Left lung (tissue), 14 donors: ENCODE measurements at places on chromosomes 11 and 22.

DNA sequence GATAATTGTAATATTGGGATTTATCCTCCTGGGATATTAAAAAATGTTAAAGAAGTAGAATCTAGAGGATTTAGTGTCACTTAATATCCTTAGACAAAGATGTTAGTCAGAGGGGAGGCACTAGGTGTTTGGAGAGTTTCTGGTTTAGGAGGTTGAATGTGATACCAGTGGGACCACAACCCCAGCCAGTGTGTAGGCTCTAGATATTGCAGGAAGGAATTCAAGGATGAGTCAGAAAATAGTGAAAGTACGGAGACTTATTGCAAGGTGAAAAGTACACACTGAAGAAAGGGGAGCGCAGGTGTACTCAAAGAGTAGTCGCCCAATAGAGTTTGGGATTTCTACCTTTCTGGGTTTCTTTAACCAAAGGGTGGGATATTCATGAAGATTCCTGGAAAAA, 5.7 kb upstream of the TMEM41B start:
- no peak for DNase-seq

- DNase-seq: no peak
Observed at GRCh38 chr22:35375031-35375430, 5.9 kb upstream of the HMOX1 start.

DNA sequence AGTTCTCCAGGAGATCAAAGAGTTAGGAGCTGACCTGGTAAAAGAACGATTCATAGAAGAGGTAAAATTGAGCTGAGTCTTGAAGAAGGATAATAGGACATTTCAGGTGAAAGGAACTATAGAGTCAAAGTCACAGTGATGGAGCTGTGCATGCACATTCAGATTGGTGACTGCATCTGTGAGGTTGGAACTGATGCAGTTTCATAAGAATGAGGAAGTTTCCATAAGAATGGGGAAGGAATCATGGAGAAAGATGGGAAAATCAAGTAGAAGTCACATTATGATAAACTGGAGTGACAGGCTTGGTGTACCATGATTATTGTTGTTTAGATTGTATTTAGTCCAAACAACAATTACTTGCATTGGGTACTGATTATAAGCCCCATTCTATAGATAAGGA, 232.2 kb downstream of the FAM76B start:
- no peak for DNase-seq

DNA sequence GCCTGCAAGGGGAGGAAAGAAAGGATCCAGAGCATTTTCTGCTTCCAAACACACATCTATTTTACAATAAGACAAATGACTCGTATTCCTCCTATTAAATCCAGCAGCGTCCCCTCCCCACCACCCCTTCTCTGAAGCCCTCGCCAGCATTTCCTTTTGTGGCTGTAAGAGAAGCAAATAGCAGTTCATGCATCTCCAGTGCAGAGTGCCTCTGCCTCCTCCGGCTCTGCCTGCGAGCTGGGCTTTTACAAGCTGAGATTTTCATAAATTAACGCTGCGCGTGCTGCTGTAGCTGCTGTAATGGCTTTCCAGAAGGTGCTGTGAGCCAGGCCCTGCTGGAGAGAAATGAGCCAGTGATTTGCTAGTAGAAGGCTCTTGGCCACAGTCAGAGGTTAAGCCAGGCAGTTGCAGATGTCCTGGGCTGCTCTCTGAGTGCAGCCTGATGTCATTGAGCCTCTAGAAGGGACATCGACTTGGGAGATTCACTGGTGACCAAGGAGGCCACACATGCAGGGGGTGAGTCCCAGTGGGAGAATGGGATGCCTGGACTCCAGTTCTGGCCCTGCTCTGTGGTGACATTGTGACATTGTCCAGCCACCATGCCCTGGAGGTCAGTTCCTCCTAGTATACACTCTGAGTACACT, 134.5 kb upstream of the NAV2 start:
- peak; percentile 66 for DNase-seq

GRCh38 chr11:117823294-117823945, 1.1 kb downstream of the FXYD2 start:
- peak; percentile 46 for DNase-seq

- DNase-seq: no peak
Observed at GRCh38 chr22:49737101-49737551, 90.5 kb downstream of the BRD1 start.

DNA sequence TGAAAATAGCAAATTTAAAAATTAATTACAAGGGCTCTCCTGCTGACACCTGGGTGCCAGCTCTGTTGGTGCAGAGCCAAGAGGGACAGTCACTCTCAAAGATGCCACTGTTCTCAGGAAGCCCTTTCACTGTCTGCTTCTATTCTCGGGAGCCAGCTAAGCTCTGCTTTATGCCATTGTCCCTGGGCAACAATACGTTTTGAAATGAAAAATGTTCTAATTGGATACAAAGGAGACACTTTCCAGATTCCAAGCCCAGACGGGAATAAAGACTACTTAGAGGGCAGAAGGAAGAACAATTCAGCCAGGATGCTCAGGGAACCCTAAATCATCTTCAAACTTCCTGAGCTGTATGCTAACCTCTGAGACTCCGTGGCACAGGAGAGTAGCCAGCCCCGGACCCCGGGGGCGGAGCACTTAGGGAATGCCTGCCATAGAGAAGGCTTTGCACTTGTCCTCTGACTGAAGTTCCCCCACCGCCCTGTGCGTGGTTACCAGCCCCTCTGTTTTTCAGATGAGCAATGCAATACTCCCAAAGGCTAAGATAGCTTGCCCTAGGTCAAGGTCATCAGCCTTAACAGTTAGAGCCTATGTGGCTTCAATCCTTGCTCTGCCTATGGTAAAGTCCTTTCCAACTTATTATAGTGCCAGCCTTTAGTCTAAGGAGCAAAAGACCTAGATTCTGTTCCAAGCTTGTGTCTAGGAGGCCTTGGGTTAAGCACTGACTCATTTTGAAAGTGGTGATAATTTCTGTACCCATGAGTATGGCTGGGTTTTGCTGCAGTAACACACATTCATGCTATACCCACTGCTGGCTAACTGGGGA, 150.9 kb downstream of the CACNA1I start:
- no peak for DNase-seq

DNA sequence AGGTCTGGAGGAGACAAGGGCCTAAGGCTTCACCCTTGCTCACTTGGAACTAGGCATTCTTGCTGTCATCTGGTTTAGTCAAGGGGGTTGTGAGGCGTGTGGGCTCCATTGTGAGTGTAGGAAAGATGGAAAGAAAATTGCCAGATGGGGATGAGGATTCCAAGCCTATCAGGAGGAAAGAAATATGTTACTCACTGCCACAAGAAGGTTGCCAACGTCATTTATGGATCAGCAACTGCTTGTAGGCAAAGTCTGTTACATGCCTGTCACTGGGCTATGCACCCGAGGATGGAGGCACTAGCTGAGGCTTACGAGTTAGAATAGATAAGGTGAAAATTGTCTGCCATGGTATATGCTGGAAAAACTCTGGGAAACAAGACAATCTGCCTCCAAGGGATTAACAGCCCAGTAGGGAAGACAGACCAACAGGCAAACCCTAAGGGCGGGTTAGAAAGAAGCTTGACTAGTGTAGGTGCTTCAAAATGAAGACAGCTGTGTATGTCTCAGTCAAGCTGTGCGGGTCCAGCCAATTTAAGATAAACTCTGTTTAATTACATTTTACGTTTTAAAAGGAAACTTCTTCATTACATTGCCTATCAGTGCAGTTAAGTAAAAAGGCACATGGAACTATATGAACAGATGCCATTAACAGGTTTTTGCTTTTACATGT, 47.4 kb downstream of the SNX19 start:
- no peak for DNase-seq

DNA sequence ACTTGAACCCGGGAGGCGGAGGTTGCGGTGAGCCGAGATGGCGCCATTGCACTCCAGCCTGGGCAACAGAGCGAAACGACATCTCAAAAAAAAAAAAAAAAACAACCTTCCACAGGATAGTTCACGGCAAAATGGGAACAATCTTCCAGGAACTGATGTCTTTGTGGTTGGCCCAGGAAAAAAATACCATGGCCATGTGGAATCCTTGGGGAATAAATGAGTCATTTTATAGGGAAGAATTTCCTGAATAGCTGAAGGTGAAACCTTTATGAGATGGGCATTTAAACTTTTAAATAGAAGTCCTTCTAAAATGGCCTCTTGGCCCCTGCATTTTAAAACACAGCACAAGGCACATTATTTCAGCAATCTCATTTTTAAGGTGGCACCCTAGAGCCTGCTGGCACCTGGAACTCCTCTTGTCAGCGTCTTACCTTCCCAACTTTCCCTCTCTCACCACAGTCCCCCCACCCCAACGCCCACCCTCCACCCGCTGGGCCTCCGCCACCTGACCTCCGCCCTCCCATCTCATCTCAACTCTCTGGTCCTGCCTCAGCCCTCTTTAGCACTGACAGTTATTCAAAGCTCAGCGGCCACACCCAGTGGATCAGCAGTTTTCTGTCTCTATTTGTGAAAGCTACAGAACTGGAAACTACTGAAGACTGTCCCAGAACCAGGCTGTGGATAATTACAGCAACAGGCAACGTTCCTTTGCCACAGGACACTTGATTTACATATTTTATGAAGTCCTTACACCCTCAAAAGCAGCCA, 43.1 kb downstream of the SCGB1A1 start:
- DNase-seq: no peak

DNA sequence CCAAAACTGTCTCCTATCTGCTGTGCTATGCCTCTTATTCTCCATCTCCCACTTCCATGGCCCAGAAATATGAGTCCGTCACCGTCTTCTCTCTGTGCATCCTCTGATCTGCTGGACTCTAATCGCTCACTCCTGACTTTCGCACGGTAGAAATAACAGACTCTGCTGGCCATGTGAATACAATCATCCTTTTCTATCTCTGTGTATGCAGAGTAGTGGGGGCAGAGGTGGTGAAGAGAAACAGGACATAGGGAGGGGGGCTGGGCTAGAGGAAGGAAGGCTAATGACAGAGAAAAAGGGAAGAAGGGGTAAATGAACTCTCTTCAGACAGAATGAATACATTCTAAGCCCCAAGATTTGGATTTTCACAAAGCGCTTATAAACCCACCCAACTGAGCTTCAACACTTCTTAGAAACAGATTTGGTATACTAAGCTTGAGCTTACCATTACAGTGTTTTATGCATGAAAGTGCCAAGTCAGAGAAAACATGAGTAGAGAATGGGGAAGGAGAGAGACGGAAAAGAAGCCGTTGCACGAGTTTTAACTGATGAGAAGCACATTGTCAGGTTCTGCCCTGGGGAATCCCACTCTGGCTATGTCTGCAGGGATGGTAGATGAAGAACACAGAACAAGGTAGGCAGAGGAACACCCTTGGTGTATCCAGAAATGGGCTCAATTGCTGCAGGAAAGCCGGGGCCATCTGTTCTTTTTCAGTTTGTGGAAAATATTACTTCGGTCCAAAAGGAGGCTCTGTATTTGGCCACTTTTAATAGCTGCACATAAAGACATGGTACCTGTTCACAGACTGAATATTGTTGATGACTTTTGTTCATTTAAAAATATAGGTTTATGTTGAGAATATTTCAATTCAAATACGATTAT, 324.7 kb downstream of the ETS1 start:
- DNase-seq: no peak

GRCh38 chr11:31361743-31362142, 7.8 kb downstream of the DCDC1 start:
- no peak for DNase-seq

DNA sequence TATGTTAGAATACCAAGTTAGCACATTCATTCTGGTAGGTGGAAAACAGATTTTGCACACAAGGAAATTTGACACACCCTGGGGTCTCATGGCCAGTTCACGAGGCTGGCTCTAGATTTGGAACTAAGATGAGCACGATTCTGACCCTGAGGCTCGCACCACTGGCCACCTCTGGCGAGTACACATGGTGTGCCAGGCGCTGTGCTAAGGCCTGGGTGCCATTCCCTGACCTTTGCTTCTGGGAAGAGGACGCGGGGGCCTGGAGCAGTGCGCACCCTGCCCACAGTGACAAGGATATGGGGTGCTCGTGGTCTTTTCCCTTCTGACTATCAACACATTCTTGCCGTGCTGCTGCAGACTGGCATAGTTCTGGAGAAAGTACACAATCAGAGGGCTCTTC, 29.5 kb upstream of the DMC1 start:
- DNase-seq: no peak

DNA sequence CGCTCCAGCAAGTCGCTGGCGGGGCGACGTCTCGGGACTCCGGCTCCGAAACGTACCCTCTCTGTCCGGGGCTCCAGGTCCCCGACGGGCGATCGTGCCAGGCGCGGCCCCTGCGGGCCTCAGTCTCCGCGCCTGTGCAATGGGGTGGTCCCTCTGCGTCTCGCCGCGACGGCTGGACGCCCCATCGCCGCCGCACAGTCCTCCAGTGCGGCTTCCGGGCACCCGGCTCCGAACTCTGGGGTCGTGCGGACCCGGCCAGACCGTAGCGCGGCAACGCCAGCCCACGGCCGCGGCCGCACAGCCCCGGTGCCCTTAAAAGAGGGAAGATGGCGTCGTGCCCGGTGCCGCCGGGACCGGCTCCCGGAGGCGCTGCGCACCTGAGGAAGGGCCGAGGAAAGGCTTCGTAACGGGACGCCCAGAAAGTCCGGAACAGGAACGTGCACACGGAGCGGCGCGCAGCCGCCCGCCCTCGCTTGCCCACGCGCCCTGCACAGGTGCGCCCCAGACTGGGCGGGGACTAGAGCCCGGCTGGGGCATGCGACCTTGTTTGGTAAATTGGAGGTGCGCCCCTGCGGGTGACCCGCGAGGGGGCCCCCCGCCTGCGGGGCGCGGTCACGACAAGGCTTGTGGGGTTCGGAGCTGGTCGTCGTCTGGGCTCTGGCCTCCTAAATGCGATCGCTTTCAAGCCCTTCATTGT, 525 bp downstream of the BIK start:
- DNase-seq: peak; percentile 55

GRCh38 chr11:2945031-2945756, 16.0 kb upstream of the PHLDA2 start:
- peak; percentile 96 for DNase-seq

DNA sequence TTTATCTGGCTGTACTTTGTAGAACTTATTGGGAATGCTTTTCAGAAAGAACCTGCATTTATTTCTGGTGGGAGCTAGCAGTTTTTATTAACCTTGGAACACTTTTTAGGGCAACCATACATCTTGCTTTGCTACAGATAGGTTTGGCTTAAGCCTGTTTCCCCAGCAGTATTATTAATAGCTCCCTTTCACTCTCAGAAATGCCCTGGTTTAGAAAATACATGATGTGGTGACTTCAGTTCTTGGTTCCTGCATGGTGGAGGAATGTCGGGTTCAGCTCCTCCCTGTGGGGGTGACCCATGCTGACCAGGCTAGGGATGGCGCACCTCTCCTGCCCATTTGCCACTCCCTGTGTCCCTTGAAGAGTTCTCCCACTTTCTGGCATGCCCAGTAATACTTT, 28.2 kb downstream of the ZBED4 start:
- no peak for DNase-seq

- DNase-seq: no peak
Observed at GRCh38 chr22:28208036-28208435, 289.0 kb upstream of the PITPNB start.

DNA sequence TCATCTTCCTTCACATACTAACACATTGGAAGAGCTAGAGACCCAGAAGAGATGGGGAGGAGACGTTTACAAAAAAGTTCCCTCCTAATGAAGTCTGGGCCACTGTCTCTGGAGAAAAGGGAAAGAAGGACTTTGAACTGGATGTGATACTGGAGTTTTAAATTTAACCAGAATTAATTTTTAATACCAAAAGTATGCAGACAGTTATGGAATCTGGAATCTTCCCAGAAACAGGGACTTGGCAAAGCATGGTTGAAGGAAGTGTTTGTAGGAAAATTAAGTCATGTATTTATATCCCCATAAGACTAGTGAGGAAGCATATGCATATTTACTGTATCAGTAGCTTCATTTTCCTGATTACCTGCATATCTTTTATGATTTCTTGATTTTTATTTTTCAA, 215.5 kb downstream of the TTC28 start:
- no peak for DNase-seq

GRCh38 chr11:4019891-4020290, 74.7 kb upstream of the RRM1 start:
- DNase-seq: no peak
